ENCODE measurements at places on chromosomes 1 and 21. TPM values are rescaled to one million over a fixed set of nuclear protein-coding genes. Genes with fewer than 3 reads are reported as not detected.

Gene POTED
- not detected for total RNA-seq

Gene FASLG
- 0.28 TPM for total RNA-seq

Gene PEAR1
- total RNA-seq = 2.0 TPM

Gene TMPRSS3
- not detected for total RNA-seq

Gene USP48
- total RNA-seq = 47.2 TPM

Gene PTPN7
- total RNA-seq = not detected

Gene ATAD3C
- total RNA-seq = not detected

Gene CTSK
- 7.7 TPM for total RNA-seq

Gene STXBP3
- 38.3 TPM for total RNA-seq

Gene EXO1
- total RNA-seq = 18.9 TPM

Gene GSTM2
- 6.9 TPM for total RNA-seq

Gene TSPEAR
- not detected for total RNA-seq

Gene TMED5
- 20.1 TPM for total RNA-seq

Gene USH2A
- total RNA-seq = under 0.01 TPM

Gene ESRRG
- 0.56 TPM for total RNA-seq

Gene PYHIN1
- total RNA-seq = not detected

Gene KRTAP12-2
- not detected for total RNA-seq

Gene TMEM81
- 1.8 TPM for total RNA-seq

Gene ACKR1
- total RNA-seq = not detected

Gene CRP
- not detected for total RNA-seq

Gene RGSL1
- total RNA-seq = not detected

Gene GABPB2
- total RNA-seq = 11.9 TPM

Gene OPTC
- not detected for total RNA-seq

Gene GSTM4
- 10.4 TPM for total RNA-seq

Gene LRRC3
- total RNA-seq = under 0.01 TPM

Gene COG2
- 17.8 TPM for total RNA-seq

Gene SELENBP1
- 21.1 TPM for total RNA-seq

Gene RGS1
- not detected for total RNA-seq

Gene ELF3
- not detected for total RNA-seq

Gene SPATA1
- total RNA-seq = under 0.01 TPM

Gene TAL1
- not detected for total RNA-seq

Gene GRIK3
- not detected for total RNA-seq

Gene PLEKHA6
- 5.0 TPM for total RNA-seq

Gene LPGAT1
- total RNA-seq = 25.6 TPM

Gene RPTN
- not detected for total RNA-seq

Gene HTR1D
- 0.18 TPM for total RNA-seq

Gene HSPA6
- total RNA-seq = 0.54 TPM

Gene TIAM1
- total RNA-seq = 9.2 TPM

Gene TRIM67
- not detected for total RNA-seq

All from IMR-90 (cell line).